ENCODE measurements at places on chromosomes 2 and 18.

DNA sequence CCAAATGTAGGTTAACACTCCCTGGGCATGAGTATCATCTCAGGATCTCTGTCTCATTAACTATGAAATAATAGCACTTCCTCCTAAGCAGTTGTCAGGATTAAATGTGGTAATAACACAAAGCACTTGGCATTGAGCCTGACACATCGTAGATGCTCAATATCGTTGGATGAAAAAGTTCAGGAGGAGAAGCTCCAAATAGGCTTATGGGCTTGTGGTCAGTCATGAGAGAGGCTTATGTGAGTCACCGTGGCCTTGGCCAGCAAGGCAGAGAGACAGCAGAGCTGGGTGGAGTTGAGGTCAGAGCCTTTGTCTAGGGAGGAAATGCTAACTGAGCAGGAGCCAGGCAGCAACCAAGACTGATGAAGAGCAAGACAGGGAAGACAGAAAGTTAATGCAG lies 68.3 kb upstream of the PPM1B start:
- peaks cover 5% of the 10 kb centered on the region for H3K36me3 ChIP-seq
- peaks cover 13% of the 10 kb centered on the region for H3K4me1 ChIP-seq
- DNase-seq, result no peak
- H3K4me3 ChIP-seq, result no peak overlapping the region

GRCh38 chr2:203399031-203399430 lies 70.8 kb downstream of the ABI2 start:
- H3K36me3 ChIP-seq, result peaks cover 6% of the 10 kb centered on the region
- DNase-seq, result no peak

- no peak overlapping the region for H3K27ac ChIP-seq
- no peak for DNase-seq
- no peaks in the 10 kb centered on the region for H3K36me3 ChIP-seq
- H3K4me1 ChIP-seq, result peaks cover 6% of the 10 kb centered on the region
- peaks cover 68% of the 10 kb centered on the region for H3K27me3 ChIP-seq
- H3K4me3 ChIP-seq, result no peak overlapping the region
Observed at GRCh38 chr18:12304351-12305210, 3.5 kb upstream of the TUBB6 start.

- H3K27me3 ChIP-seq, result no peaks in the 10 kb centered on the region
- DNase-seq, result no peak
- H3K4me3 ChIP-seq, result no peak overlapping the region
- H3K4me1 ChIP-seq, result no peaks in the 10 kb centered on the region
Observed at GRCh38 chr2:166499281-166499680, 5.2 kb upstream of the SCN7A start.

- H3K4me1 ChIP-seq, result no peaks in the 10 kb centered on the region
- peaks cover 2% of the 10 kb centered on the region for H3K36me3 ChIP-seq
- DNase-seq, result no peak
- no peak overlapping the region for H3K4me3 ChIP-seq
Observed at GRCh38 chr2:62539606-62540407, 33.8 kb upstream of the TMEM17 start.

- H3K36me3 ChIP-seq, result no peaks in the 10 kb centered on the region
- H3K27ac ChIP-seq, result no peak overlapping the region
- no peak overlapping the region for H3K4me3 ChIP-seq
Observed at GRCh38 chr18:45014047-45014501, 333.4 kb downstream of the SETBP1 start.

DNA sequence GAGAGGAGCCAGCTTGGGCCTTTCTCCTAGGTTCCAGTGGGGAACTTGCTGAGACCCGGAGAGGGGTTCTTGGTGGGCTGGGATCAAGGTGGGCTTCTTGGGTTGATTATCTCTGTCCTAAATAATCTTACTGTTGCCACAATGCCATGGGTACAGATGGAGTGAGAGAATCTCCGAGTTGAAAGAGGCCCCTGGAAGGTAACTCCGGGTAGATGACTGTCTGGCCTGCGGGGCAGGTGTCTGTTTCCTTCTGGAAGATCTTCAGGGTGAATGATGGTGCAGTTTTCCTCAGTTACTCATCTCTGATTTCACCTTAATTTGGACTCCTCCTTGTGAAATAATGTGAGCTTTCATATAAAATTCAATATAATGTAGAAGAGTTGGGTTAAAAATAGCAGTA lies 159.4 kb downstream of the ACTR3 start:
- H3K36me3 ChIP-seq, result no peaks in the 10 kb centered on the region
- no peak overlapping the region for H3K27ac ChIP-seq
- no peaks in the 10 kb centered on the region for H3K4me1 ChIP-seq
- H3K4me3 ChIP-seq, result no peak overlapping the region

- H3K36me3 ChIP-seq, result peaks cover 3% of the 10 kb centered on the region
- peak overlapping the region; percentile 32 for H3K27ac ChIP-seq
- peaks cover 23% of the 10 kb centered on the region for H3K4me1 ChIP-seq
- no peak for DNase-seq
- H3K4me3 ChIP-seq, result no peak overlapping the region
Observed at GRCh38 chr2:201218780-201219179, 35.8 kb downstream of the CASP10 start.

GRCh38 chr2:241767464-241768250 lies 9.0 kb upstream of the GAL3ST2 start:
- H3K27ac ChIP-seq, result no peak overlapping the region
- no peaks in the 10 kb centered on the region for H3K36me3 ChIP-seq
- peaks cover 15% of the 10 kb centered on the region for H3K4me1 ChIP-seq
- no peak for DNase-seq

GRCh38 chr18:69956057-69956456 lies 8.4 kb upstream of the CD226 start:
- H3K36me3 ChIP-seq, result peaks cover 3% of the 10 kb centered on the region
- no peaks in the 10 kb centered on the region for H3K27me3 ChIP-seq
- H3K4me1 ChIP-seq, result peaks cover 34% of the 10 kb centered on the region
- DNase-seq, result no peak

GRCh38 chr2:154758871-154759270 lies 60.4 kb downstream of the KCNJ3 start:
- no peak overlapping the region for H3K27ac ChIP-seq
- no peaks in the 10 kb centered on the region for H3K36me3 ChIP-seq

- no peaks in the 10 kb centered on the region for H3K27me3 ChIP-seq
- DNase-seq, result no peak
- H3K4me1 ChIP-seq, result peaks cover 10% of the 10 kb centered on the region
- no peak overlapping the region for H3K27ac ChIP-seq
- H3K4me3 ChIP-seq, result no peak overlapping the region
Observed at GRCh38 chr2:17758118-17758517, 4.2 kb downstream of the GEN1 start.

GRCh38 chr2:29064346-29064715 lies 10.0 kb downstream of the PCARE start:
- H3K27me3 ChIP-seq, result no peaks in the 10 kb centered on the region
- H3K4me1 ChIP-seq, result peaks cover 4% of the 10 kb centered on the region
- no peak for DNase-seq
- H3K27ac ChIP-seq, result no peak overlapping the region
- no peaks in the 10 kb centered on the region for H3K36me3 ChIP-seq
- H3K4me3 ChIP-seq, result no peak overlapping the region

GRCh38 chr18:45666006-45666405 lies 50.7 kb downstream of the SLC14A2 start:
- no peaks in the 10 kb centered on the region for H3K27me3 ChIP-seq
- peak overlapping the region; percentile 82 for H3K27ac ChIP-seq
- no peak for DNase-seq
- peaks cover 47% of the 10 kb centered on the region for H3K4me1 ChIP-seq

Measured in T-helper 17 cell (primary cell).